CD4-positive, alpha-beta memory T cell (primary cell): ENCODE measurements at places on chromosomes 5 and 9. TPM values are rescaled to one million over a fixed set of nuclear protein-coding genes. Genes with fewer than 3 reads are reported as not detected.

DNA sequence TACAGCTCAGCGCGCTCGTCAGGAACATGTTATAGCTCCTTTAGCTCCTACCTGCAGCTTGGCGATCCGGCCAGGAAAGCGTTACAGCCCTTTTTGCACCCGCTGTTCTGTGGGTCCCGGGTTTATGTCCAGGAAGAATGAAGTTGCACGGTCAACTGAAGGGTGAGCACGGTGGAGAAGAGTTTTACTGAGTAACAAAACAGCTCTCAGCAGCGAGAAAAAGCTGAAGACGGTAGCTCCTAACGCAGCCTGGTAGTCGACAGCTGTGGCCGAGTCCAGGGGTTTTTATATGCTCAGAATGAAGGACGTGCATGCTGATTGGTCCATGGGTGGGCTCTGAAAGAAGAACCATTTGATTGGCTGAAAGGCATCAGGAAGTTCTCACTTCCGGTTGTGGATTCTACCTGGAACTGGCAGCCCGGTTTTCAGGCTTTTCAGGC, 1830.1 kb upstream of the NUDT12 start:
- H3K36me3 ChIP-seq = no peaks in the 10 kb centered on the region
- H3K27ac ChIP-seq = no peak overlapping the region
- H3K4me3 ChIP-seq = no peak overlapping the region
- no peak for DNase-seq
- H3K4me1 ChIP-seq = no peaks in the 10 kb centered on the region
- H3K27me3 ChIP-seq = no peaks in the 10 kb centered on the region

- no peaks in the 10 kb centered on the region for H3K36me3 ChIP-seq
- DNase-seq = no peak
- no peak overlapping the region for H3K4me3 ChIP-seq
- H3K4me1 ChIP-seq = no peaks in the 10 kb centered on the region
- H3K27ac ChIP-seq = no peak overlapping the region
These were observed 10.3 kb downstream of the WWC1 start for GRCh38 chr5:168301593-168302390.

GRCh38 chr5:74224331-74224730, 416.2 kb downstream of the ENC1 start:
- H3K36me3 ChIP-seq = no peaks in the 10 kb centered on the region
- no peaks in the 10 kb centered on the region for H3K27me3 ChIP-seq
- DNase-seq = no peak

GRCh38 chr9:121227862-121228261, 26.2 kb upstream of the RAB14 start:
- H3K4me3 ChIP-seq = no peak overlapping the region
- no peak overlapping the region for H3K27ac ChIP-seq
- DNase-seq = no peak
- H3K36me3 ChIP-seq = no peaks in the 10 kb centered on the region
- no peaks in the 10 kb centered on the region for H3K4me1 ChIP-seq

- DNase-seq = no peak
- H3K27me3 ChIP-seq = no peaks in the 10 kb centered on the region
- no peaks in the 10 kb centered on the region for H3K4me1 ChIP-seq
- H3K27ac ChIP-seq = no peak overlapping the region
- H3K36me3 ChIP-seq = no peaks in the 10 kb centered on the region
- no peak overlapping the region for H3K4me3 ChIP-seq
These were observed 7.6 kb upstream of the ZNF474 start for GRCh38 chr5:122121479-122122465.

The APBA1 gene
- polyA plus RNA-seq = not detected

The CATSPER3 gene
- polyA plus RNA-seq = 0.68 TPM

The LAMC3 gene
- polyA plus RNA-seq = not detected

DNA sequence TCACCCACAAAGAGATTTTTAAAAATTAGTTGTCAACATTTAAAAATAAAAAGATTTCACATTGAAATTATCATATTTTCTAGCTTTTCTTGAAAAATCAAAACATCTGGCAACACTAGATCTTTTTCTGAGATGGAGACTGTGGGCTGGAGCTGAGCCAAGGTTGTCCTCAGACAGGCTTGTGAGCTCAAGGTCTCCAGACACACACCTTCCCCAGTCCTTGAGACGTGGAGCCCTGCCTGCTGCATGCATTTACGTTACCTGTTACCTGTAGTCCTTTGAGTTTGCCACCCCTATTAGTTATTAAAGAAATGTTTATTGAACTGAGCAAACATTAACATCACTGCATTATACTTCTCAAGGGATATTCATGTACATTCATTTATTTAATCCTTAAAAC, 87.5 kb upstream of the TLE1 start:
- H3K27me3 ChIP-seq = no peaks in the 10 kb centered on the region
- no peak overlapping the region for H3K4me3 ChIP-seq
- no peak for DNase-seq
- H3K27ac ChIP-seq = no peak overlapping the region
- no peaks in the 10 kb centered on the region for H3K4me1 ChIP-seq

The FOXD4L6 gene
- polyA plus RNA-seq = not detected

GRCh38 chr5:367358-368130, 46.0 kb downstream of the AHRR start:
- H3K27me3 ChIP-seq = no peaks in the 10 kb centered on the region
- H3K4me3 ChIP-seq = no peak overlapping the region
- no peaks in the 10 kb centered on the region for H3K36me3 ChIP-seq
- H3K27ac ChIP-seq = no peak overlapping the region
- H3K4me1 ChIP-seq = peaks cover 11% of the 10 kb centered on the region

GRCh38 chr5:127856292-127856691, 153.1 kb downstream of the CCDC192 start:
- DNase-seq = no peak
- no peak overlapping the region for H3K4me3 ChIP-seq
- no peaks in the 10 kb centered on the region for H3K36me3 ChIP-seq
- H3K4me1 ChIP-seq = no peaks in the 10 kb centered on the region

The PDZD2 gene
- 0.07 TPM for polyA plus RNA-seq

GRCh38 chr9:36986468-36987408, 47.3 kb downstream of the PAX5 start:
- H3K4me3 ChIP-seq = no peak overlapping the region
- DNase-seq = no peak
- no peak overlapping the region for H3K27ac ChIP-seq
- no peaks in the 10 kb centered on the region for H3K36me3 ChIP-seq
- H3K27me3 ChIP-seq = peaks cover 10% of the 10 kb centered on the region

GRCh38 chr9:130561056-130561455, 18.3 kb upstream of the FUBP3 start:
- H3K4me1 ChIP-seq = no peaks in the 10 kb centered on the region
- DNase-seq = no peak
- H3K27me3 ChIP-seq = no peaks in the 10 kb centered on the region
- H3K4me3 ChIP-seq = no peak overlapping the region
- H3K27ac ChIP-seq = no peak overlapping the region

The SNX2 gene
- 93.2 TPM for polyA plus RNA-seq

- peaks cover 32% of the 10 kb centered on the region for H3K4me1 ChIP-seq
- no peak for DNase-seq
- peaks cover 1% of the 10 kb centered on the region for H3K36me3 ChIP-seq
- H3K27ac ChIP-seq = peak overlapping the region; percentile 72
These were observed 617 bp upstream of the FPGS start for GRCh38 chr9:127801955-127802575.

The AJM1 gene
- polyA plus RNA-seq = not detected

The ELAVL2 gene
- polyA plus RNA-seq = not detected

The CD180 gene
- not detected for polyA plus RNA-seq

- no peaks in the 10 kb centered on the region for H3K36me3 ChIP-seq
- H3K4me3 ChIP-seq = no peak overlapping the region
- H3K4me1 ChIP-seq = peaks cover 6% of the 10 kb centered on the region
- H3K27ac ChIP-seq = no peak overlapping the region
- DNase-seq = no peak
- no peaks in the 10 kb centered on the region for H3K27me3 ChIP-seq
These were observed 95.1 kb downstream of the ANXA2R start for GRCh38 chr5:42944989-42945388.

GRCh38 chr5:163544041-163544440, 38.6 kb downstream of the MAT2B start:
- no peaks in the 10 kb centered on the region for H3K36me3 ChIP-seq
- H3K4me1 ChIP-seq = peaks cover 2% of the 10 kb centered on the region
- no peak for DNase-seq
- H3K27ac ChIP-seq = no peak overlapping the region
- no peak overlapping the region for H3K4me3 ChIP-seq

The RMRP gene
- not detected for polyA plus RNA-seq

DNA sequence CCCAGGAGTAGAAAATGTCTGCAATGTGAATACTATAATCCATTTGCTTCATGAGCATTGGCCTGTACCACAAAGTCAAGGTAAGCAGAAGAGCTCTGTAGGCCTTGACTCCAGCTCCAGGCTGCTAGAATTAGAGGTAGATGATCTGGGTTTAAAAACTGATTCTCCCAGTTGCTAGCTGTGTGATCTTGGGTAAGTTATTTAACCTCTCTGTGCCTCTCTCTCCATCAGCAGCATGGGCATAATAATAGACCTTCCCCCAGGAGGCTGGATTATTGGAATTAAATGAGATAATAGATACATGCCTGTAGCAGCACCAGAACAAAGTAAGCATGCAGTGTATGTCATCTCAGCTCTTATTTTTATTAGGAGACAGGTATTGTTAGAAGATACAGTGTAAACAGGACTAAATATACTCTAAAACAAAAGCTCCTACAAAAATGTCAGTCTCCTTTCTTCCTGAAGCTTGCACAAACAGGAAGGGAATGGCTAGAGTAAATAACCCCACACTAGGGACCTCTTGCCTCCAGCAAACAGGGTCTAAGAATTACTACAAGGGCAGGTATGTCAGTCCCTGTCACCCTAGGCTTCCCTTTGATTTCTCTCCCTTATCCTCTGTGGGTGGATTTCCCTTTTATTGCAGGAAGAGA, 57.5 kb downstream of the PSAT1 start:
- H3K27ac ChIP-seq = no peak overlapping the region
- no peak for DNase-seq
- peaks cover 10% of the 10 kb centered on the region for H3K4me1 ChIP-seq
- H3K36me3 ChIP-seq = no peaks in the 10 kb centered on the region

DNA sequence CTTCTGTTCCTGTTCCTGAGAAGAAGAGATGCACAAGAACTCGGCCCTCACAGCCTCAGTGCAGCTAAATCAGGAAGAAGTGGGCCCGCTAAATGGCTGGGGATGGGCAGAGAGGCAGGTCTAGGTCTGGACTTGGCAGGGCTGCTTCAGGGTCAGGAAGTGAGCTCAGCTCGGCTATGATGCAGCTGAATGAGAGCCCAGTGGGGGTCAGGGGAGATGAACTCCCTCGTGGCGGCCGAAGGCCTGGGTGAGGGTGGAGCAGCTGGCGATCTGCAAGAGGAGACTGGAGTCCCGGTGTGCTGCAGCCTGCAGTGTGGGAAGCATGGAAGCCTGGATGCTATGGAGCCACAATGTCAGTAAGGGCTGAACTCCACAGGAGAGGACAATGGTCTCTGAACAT, 466.2 kb downstream of the SPOCK1 start:
- H3K4me3 ChIP-seq = no peak overlapping the region
- H3K27ac ChIP-seq = no peak overlapping the region
- no peaks in the 10 kb centered on the region for H3K36me3 ChIP-seq
- no peaks in the 10 kb centered on the region for H3K27me3 ChIP-seq

DNA sequence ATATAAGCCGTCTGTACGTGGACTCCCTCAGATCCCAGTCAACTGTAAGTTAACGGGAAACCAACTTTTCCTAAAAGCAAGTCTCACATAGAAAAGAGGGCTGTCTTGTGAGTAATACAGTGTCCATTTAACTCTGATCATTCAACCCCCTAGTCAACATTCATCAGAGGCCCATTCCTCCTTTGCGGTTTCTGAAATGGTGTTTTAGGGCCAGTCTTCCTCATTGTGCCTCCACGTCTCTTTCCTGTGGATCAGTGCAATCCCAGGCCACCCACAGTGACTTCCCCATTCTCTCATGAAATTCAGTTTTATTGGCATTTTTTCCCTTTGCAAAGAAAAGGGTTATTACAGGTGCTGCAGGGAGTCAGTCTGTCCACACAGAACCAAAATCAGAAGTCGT, 261.8 kb downstream of the NR3C1 start:
- DNase-seq = no peak
- H3K36me3 ChIP-seq = no peaks in the 10 kb centered on the region
- no peaks in the 10 kb centered on the region for H3K27me3 ChIP-seq
- H3K4me1 ChIP-seq = no peaks in the 10 kb centered on the region
- H3K4me3 ChIP-seq = no peak overlapping the region

- H3K4me1 ChIP-seq = no peaks in the 10 kb centered on the region
- no peak for DNase-seq
- H3K27me3 ChIP-seq = no peaks in the 10 kb centered on the region
- H3K36me3 ChIP-seq = no peaks in the 10 kb centered on the region
These were observed 99.1 kb downstream of the AOPEP start for GRCh38 chr9:94825611-94825958.

GRCh38 chr9:126326228-126327005, at the start of gene MVB12B:
MVB12B (plus strand) TSS chr9:126326829; CDS start chr9:126326930, 101 bp downstream.
- no peak within 1 kb of the TSS for H3K4me3 ChIP-seq
- peak within 1 kb of the TSS; percentile 50 for H3K27ac ChIP-seq
- H3K36me3 ChIP-seq = no peaks in the 10 kb centered on the region
- peak; percentile 62 for DNase-seq
- H3K4me1 ChIP-seq = peaks cover 35% of the 10 kb centered on the region

GRCh38 chr5:141870871-141871270, 7.3 kb downstream of the PCDH1 start:
- peaks cover 5% of the 10 kb centered on the region for H3K4me1 ChIP-seq
- H3K27me3 ChIP-seq = peaks cover 21% of the 10 kb centered on the region
- no peak for DNase-seq
- H3K4me3 ChIP-seq = no peak overlapping the region

DNA sequence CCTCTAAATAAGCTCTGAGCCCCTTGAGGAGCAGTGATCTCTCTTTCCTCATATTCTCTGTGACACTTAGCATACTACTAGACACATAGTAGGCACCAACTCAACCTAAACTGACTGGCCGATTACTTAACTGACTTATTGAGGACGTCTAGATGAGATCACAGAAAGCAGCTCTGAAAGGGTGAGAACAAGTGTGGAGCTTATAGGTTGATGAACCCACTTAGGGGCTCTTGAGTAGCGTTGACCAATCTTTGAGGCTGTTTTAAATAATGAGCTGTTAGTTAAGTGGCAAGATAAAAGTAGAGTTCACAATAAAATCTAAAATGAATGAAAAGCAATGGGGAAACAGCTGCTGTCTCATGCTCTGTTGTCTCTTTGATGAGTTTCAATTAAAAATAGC, 124.7 kb upstream of the TNPO1 start:
- H3K4me3 ChIP-seq = no peak overlapping the region

DNA sequence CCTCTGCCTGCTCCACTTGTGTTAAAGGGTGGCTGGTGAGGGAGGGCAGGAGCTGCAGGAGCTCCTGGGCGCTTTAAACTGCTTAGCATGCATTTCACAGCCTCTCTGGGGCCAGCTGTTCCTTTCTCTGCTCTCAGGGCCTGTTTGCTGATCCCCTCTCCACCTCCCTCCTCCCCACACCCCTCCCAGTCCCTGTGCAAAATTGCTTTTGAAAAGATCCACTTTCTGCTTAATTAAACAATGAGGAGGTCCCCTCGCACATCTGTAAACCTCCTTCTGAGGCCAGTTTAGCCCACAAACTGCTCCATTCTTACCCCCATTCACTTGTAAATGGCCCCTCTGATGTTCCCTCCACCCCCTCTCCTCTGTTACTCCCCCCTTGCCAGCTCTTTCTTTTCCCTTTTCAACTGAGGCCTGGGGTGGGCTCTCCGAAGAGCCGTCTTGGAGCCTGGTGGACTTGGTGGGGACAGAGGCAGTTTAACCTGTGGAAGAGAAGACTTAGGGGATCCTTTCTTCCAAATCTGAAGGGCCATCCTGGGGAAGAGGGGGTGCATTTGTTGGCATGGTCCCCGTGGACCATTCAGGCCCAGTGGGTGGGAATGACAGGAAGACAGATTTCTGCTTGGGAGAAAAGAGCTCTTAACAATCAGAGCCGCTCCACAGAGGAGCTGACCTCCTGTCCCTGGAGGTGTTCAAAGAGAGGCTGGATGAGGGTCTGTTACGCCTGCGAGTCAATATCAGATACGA, 12.0 kb downstream of the URM1 start:
- H3K36me3 ChIP-seq = peaks cover 43% of the 10 kb centered on the region
- H3K27ac ChIP-seq = no peak overlapping the region
- no peaks in the 10 kb centered on the region for H3K27me3 ChIP-seq
- DNase-seq = no peak
- H3K4me1 ChIP-seq = no peaks in the 10 kb centered on the region

The FAM151B gene
- 0.16 TPM for polyA plus RNA-seq
